ENCODE measurements at places on chromosomes 13 and 19.

DNA sequence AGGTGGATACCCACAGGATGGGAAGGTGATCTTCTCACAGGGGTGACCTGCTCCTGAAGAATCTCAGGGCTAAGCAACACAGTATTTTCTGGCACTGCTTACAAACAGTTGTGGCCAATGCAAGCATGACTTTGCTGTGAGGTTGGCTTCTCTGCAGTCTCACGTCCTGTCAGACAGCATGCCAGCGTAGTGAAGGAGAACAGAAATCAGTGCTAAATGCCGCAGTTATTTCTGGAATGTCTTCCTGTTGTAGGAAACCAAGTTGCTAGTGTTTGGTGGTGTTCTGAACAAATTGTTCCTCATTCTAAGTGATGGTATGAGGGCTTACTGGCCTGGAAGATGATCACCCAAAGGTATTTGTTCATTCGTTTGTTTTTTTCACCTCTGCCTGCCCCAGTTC, 320.1 kb downstream of the MTUS2 start:
- DNase-seq: no peak

GRCh38 chr19:8421484-8422461, 8.7 kb downstream of the MARCHF2 start:
- DNase-seq: no peak

- DNase-seq: no peak
Measured at GRCh38 chr13:32267836-32268439, 47.2 kb downstream of the ZAR1L start.

DNA sequence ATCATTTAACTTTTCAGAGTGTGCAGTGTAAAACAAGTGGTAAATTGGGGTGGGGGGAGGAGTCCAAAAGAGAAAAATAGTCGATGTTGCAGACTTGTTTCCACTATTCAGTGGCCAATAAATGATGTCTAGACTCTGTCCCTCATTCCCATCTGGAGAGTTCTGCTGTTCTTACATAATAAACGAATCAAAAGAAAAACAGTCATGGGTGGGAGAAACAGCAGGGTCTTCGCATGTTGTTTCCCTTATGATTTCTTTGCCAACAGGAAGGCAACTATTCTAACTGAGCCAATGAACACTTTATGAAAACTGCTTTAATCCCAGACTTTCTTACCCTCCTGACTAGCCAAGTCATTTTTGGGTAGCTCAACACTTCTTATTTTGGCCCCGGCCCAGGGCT, 615.5 kb downstream of the FGF9 start:
- no peak for DNase-seq

DNA sequence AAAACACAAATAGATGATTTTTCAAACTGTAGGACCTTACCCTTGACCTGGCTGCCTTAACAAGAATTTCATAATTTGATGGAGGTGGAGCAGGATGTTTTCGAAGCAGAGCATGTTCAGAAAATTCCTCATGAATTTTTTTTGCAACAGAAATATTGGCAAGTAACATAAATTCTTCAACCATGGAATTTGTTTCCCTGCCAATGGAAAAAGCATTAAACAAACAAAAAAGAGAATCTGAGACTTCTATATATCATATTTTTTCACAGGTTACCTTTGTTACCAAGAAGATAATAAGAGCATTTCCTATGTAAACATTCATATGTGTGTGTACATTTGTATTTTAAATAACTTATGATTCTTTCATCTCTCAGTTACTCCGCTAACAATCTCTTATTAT, 18.3 kb downstream of the DIS3 start:
- DNase-seq: no peak

- DNase-seq: no peak
Measured at GRCh38 chr13:94992036-94992960, 280.0 kb upstream of the SOX21 start.

- no peak for DNase-seq
Measured at GRCh38 chr19:48419158-48419920, 25.9 kb downstream of the GRIN2D start.

DNA sequence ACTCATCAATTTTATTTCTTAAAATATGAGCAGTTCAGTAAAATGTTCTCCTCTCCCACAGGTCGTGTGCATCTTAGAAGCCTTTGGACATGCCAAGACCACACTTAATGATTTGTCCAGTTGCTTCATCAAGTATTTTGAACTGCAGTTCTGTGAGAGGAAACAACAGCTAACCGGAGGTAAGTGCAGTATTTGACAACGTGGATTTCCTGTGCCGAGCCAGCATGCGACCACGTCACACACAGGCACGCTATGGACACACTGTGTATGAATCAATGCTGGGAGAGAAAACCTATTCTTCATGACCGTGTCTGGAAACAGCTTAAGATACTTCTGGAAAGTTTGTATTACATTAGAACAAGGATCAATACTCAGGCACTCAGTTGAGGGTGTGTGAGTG, 268.5 kb downstream of the MYO16 start:
- DNase-seq: no peak

- no peak for DNase-seq
Measured at GRCh38 chr13:111956261-111957151, 110.4 kb upstream of the SOX1 start.

- no peak for DNase-seq
Measured at GRCh38 chr19:53389978-53390377, 5.0 kb upstream of the ZNF765 start.

DNA sequence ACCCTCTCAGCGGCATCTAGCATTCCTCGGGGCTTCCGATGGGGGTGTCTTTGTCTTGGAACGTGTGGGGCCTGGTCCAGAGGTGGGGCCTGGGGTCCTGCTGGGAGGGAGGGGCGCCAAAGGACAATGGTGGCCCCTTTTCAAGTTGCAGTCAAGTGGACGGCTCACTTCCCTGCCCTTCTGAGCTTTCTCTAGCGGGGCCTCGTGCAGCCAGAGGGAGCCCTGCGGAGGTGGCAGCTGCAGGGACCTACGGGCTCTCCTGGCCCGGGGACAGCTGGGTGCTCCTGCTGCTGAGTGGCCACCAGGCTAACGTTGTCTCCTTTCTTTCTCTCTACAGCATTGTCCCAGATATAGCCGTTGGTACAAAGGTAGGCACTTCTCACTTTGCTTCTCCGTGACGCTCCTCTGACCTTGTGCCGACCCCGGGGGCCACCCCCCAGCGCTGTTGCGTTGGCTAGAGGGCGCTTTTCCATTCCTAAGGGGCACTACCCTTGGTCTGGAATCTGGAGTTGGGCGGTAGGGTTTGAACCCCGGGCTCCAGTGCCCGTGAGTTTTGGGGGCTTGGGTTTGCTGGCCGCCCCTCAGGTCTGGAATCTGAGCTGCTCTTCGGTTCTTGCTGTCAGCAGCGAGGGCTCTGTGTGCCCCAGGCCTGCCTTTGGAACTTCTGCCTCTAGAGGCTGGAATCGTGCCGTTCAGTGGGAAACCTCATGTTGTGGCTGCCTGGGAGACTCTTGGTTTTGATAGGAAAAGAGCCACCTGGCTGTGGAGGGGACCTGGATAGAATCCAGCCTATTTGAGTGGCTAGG, 2.0 kb downstream of the PTBP1 start:
- DNase-seq: no peak

DNA sequence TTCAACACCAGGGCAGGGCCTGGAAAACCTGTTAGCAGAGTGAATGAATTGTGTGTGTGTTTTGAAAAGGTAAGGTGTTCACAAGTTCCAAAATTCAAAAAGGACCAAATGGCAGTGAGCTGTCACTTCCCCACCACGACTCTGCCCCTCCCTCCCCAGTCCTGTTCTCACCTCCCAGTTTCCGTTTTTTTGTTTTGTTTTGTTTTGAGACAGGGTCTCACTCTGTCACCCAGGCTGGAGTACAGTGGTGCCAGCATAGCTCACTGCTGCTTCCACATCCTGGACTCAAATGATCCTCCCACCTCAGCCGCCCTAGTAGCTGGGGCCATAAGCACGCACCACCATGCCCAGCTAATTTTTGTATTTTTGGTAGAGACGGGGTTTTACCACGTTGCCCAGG, 20.3 kb upstream of the BCL3 start:
- DNase-seq: no peak

- DNase-seq: no peak
Measured at GRCh38 chr19:14530506-14530905, 1.1 kb downstream of the TECR start.

DNA sequence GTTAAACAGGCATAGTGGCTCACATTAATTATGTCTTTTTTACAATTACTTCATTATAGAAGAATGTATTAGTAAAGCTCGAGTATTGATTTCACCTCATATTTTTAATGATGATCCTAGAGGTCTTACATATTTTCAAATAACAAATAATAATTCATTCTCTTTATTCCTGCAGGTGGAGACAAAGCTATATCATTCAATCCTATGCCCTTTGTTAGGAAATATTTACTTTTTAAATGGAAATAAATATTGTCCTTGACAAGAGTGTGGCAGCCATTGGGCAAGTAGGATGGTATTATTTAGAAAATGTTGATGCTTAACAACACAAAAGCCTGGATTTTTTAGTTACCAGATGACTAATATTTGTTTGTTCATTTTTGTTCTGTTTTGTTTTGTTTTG, 127.6 kb downstream of the COG6 start:
- no peak for DNase-seq

GRCh38 chr19:23070353-23071146, 46.3 kb upstream of the ZNF730 start:
- no peak for DNase-seq

DNA sequence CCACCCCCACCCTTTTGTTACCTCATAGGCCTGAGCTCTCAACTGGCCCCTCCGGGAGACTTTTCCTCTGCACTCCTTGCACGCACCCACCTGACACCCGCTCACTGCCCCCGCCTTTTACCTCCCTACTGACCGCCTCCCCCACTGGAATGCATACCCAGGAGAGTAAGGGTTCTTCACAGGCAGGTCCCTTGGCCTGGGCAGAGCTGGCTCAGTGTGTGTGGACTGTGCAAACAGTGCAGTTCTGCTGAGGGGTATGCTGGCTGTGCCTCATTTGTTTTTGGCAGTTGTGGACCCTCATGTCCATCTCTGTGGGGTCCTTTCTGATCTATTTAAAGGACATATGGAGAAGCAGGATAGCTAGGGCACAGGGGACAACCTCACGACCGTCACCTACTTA, 5.0 kb downstream of the ZSCAN18 start:
- no peak for DNase-seq

DNA sequence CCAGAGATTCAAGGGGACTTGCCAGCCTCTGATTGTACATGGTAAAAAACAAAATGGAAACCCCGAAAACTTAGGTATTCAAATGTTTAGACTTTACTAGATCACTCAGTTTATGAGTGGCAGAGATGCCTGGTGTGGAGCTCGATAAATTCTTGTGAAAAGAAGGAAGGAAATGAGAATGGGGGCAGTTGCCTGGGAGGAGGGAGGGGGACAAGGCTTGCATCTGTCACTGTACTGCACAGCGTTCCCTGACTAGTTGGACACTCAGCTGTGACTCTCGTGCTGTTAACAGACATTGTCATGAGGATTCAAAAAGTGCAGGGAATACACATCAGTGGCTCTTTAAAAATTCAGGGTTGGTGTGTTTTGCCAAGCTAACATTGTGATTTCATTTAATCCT, 232.9 kb downstream of the ZIC5 start:
- DNase-seq: no peak

- DNase-seq: no peak
Measured at GRCh38 chr19:14770944-14771839, 7.2 kb downstream of the ADGRE2 start.

GRCh38 chr13:80262051-80262695, 78.8 kb downstream of the SPRY2 start:
- DNase-seq: no peak

DNA sequence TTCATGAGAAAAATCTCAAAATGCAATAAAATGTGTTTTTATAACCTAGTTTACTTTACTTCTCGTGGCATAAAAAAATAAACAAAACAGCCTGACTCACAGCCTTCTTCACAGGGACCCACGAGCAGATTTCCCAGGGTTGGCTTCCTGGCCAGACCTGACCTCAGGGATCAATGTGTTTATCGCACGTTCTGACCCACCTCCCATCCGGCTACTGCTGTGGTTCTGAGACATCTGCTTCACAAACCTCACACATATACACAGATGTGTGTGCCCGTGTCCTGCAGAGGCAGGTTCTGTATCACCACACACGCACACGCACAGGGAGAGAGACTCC, 118.3 kb downstream of the COL4A2 start:
- no peak for DNase-seq

DNA sequence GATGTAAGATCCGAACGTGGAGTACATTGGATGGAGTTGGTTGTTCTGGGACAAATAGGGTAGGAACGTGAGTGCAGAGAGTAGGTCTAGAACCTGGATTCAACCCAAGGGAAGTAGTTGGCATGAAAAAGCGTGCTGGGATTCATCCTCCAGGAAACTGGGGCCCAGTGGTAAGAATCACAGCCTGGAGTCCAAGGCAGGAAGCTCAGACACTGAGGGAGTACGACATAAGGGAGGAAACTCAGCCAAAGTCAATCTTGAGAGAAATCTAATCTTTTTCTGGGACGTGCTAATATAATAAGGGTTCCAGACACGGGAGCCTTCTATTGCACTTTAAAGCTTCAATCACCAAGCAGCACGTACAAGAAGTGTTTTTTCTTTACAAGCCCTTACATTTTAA, 46.4 kb downstream of the DLEU7 start:
- no peak for DNase-seq

GRCh38 chr13:53343361-53343744, 314.7 kb downstream of the OLFM4 start:
- no peak for DNase-seq

GRCh38 chr13:76163761-76164160, 527.6 kb downstream of the LMO7 start:
- DNase-seq: no peak

GRCh38 chr13:58625703-58626389, 994.3 kb downstream of the PCDH17 start:
- no peak for DNase-seq

DNA sequence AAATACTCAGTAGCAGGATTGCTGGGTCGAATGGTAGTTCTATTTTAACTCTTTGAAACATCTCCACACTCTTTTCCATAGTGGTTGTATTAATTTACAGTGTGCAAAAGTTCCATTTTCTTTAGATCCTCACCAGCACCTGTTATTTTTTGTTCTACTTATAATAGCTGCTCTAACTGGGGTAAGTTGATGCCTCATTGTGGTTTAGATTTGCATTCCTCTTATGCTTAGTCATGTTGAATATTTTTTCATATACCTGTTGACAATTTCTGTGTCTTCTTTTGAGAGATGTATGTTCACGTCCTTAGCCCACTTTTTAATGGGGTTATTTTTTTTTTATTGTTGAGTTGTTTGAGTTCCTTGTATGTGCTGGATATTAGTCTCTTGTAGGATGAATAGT, 144.6 kb downstream of the NBEA start:
- no peak for DNase-seq

DNA sequence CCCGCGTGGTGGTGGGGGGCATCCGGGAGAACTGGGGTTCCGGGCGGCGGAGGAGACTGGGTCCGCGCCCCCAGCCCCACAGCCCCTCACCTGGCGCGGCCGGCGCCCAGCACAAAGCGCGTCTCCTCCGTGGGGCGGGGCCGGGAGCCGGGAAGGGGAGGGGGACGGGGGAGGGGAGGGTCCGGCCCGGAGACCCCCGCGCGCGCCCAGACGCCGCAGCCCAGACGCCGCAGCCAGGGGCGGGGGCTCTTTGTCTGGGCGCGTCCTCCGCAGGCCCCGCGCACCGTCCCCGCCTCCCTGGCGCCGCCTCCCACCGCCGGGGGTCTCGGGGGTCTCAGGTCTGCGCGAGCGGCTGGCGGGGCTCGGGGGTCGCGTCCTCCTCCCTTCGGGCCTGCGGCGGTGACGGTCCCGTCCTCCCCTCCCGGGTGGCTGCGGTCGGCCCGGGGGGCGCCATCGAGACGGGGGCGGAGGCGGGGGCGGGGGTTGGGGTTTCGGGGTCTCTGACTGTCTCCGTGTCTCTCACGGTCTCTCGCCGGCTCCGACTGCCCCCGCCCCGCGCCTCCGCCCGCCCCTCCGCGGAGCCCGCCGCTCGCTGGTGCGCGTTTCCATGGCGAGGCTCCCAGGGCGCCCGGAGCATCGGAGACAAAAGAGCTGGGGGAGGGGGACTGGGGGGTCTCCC, at the start of gene PLPPR3:
Gene PLPPR3 (minus strand): TSS at position 131 of the 679 bp plus-strand sequence. CDS start 396 bp downstream, outside the sequence.
- DNase-seq: no peak

Measured in GOT3 (cell line).